Common myeloid progenitor, CD34-positive (primary cell): ENCODE measurements at places on chromosomes 4 and X.
A peak's percentile ranks its signal among the peaks of the same experiment; 100 is the strongest.

DNA sequence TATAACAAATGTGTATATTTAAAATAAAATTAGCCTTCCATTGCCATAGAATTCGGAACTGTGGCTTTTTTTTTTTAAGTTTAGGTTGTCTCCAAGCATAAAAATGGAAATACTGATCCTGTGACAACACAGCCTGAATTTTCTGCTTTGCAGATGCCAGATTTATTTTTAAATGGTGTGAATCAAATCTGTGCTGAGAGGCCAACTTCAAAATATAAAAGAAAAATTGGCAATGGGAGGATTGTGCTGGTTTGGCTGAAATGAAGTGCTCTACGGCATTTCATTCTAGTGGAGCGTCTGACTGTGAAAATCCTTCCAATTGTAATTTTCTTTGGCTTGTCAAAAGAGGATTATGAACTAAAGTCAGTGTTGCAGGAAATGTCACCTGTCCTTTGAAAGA, 580.3 kb upstream of the ZFP42 start:
- no peak for DNase-seq

GRCh38 chr4:174663216-174663615, 140.9 kb upstream of the HPGD start:
- no peak for DNase-seq

- DNase-seq = no peak
These were observed 218.9 kb downstream of the FBXW7 start for GRCh38 chr4:152316969-152317368.

GRCh38 chr4:80809039-80809729, 221.3 kb upstream of the BMP3 start:
- DNase-seq = no peak

- no peak for DNase-seq
These were observed 156.4 kb upstream of the CXCL13 start for GRCh38 chr4:77449171-77449570.

DNA sequence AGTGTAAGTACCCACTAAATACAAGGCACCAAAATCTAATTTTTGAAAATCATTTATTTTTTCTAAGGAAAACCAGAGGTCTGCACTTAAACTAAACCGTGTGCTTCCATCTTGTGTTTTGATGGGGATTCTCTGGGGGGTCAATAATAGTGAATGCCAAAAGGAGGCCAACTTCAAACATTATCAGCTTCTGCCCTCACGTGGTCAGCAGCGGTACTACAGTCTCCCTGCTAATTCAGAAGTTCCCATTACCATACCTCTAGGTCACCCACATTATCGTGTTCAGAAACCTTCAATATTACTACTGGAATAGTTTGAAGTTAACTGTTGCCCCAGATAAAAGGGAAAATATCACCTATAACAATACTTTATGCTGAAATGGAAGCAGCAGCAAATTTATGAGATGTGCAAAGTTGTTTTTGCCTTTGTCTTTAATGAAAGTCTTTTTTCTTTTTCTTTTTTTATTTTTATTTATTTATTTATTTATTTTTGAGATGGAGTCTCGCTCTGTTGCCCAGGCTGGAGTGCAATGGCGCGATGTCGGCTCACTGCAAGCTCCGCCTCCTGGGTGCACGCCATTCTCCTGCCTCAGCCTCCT, 17.3 kb downstream of the CTPS2 start:
- DNase-seq = peak; percentile 73

- DNase-seq = no peak
These were observed 212.2 kb upstream of the GPRIN3 start for GRCh38 chr4:89519771-89520320.

- no peak for DNase-seq
These were observed 17.9 kb downstream of the NAT8L start for GRCh38 chr4:2076908-2077536.

GRCh38 chr4:104677116-104677515, 182.4 kb upstream of the CXXC4 start:
- peak; percentile 3 for DNase-seq

DNA sequence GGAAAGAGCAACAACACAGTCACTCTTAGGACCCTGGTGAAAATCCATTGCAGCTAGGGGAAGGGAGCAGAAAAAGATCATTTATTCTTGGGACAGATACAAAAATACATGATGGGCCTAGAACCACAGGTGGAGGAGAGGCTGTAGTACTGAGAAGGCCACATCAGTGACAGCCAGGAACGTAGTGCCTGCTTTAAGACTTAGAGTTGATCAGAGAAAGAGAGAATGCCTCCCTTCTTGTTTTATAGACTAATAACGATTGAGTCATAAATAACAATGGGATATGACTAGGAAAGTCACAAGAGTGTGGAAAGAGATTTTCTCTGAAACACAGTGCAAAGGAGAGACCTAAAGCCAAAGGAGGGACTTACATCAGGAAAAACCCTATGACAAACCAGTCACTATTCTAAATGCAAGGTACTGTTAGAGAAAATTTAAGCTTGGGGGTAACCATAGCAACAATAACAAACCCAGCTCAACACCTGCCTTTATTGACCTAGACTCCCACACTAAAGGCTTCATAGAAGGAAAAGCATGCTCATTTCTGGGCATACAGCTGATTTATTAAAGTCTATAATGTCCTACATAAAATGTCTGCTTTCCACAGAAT, 1015.0 kb upstream of the GRID2 start:
- no peak for DNase-seq

DNA sequence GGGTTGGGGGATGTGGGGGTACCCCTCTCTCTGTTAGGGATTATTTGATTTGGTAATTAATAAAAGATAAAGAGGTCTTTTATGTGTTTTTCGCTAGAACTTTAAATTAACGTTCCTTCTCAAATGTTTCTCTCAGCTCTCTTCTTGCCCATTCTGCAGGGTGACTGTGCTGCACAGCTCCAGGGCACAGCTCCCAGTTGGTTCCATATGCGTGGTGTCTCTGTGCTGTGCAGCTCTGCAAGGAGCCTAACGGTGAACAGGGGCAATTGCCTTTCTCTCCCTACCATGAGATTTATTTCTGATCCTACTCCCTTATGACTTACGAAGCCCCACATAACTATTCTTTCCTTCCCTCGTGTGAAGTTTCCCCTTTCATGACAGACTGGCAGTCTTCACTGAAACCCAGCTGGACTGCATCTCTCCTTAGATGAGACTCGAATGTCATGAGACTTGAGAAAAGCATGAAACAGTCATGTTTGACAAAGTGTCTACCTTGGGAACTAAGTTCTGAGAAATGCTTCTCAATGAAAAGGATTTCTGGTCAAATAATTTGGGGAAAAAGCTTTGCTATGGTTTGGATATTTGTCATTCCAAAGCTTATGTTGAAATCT, 50.2 kb upstream of the SPRY1 start:
- DNase-seq = no peak
